ENCODE measurements at places on chromosomes 1 and 21.

- DNase-seq: no peak
These were observed 33.0 kb downstream of the APP start for GRCh38 chr21:26137379-26138060.

DNA sequence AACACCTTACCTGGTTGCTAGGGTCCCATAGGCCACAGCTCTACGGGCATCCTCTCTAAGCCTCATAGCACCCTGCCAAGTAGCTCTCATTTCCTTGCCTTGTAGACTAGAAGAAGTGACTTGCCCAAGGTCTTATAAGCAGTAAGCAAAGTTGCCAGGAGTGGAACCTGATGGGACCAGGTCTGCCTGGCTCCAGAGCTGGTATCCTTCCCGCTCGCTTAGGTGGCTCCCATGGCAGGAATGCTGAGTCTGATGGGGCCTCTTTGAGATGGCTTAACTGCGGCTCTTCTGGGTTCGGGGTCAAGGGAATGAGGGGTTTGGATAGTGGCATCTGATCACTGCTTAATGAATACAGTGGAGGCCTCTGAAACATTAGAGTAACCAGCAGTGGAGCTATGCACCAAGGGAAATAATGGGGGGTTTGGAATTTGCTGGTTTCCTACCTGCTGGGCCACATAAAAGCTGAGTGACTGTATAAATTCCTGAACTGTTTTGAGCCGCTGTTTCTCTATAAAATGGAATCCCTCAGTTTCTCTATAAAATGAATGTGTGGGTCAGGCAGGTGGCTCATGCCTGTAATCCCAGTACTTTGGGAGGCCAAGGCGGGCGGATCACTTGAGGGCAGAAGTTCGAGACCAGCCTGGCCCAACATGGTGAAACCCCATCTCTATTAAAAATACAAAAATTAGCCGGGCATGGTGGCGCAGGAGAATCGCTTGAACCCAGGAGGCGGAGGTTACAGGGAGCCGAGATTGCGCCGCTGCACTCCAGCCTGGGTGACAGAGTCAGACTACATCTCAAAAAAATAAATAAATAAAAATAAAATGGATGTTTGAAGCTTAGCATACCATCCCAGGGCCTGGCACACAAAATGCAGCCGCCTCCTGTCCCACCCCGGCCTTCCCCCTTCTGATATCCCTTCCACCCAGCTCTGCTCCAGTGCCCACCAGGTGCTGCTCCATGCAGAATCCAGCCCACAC, 12.4 kb downstream of the FAM151A start:
- no peak for DNase-seq

DNA sequence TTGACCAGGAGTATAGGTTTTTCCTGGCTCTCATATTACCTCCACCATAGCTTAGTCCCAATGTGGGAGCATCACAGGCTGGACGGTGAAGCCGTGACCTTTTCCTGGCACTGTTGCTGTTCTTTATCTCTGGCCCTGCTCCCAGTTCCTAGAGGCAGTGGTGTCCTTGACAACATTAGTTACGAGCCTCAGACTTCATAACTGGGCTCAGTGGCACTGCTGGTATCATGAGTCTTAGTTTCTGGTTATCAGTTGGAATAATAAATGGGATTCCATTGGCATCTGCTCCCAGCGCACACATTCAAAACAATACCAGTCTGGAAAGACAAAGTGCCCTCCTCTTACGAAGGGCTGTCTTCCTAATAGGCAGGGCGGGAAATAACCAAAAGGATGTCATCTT, 8.0 kb downstream of the RNPEP start:
- no peak for DNase-seq

GRCh38 chr1:199859491-199859933, 168.0 kb upstream of the NR5A2 start:
- no peak for DNase-seq

DNA sequence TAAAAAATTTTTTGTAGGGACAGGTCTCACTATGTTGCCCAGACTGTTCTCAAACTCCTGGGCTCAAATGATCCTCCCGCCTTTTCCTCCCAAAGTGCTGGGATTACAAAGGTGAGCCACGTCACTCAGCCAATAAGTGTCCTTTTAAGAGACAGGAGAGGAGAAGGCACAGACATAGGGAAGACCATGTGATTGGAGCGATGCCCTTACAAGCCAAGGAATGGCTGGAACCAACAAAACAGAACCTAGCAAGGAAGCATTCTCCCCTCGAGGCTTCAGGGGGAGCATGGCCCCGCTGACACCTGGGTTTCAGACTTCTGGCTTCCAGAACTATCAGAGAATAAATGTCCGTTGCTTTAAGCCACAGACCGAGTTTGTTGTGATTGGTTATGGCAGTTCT, 37.0 kb downstream of the NDUFS5 start:
- DNase-seq: no peak

- DNase-seq: no peak
These were observed 114.6 kb upstream of the VAV3 start for GRCh38 chr1:108079440-108080025.

DNA sequence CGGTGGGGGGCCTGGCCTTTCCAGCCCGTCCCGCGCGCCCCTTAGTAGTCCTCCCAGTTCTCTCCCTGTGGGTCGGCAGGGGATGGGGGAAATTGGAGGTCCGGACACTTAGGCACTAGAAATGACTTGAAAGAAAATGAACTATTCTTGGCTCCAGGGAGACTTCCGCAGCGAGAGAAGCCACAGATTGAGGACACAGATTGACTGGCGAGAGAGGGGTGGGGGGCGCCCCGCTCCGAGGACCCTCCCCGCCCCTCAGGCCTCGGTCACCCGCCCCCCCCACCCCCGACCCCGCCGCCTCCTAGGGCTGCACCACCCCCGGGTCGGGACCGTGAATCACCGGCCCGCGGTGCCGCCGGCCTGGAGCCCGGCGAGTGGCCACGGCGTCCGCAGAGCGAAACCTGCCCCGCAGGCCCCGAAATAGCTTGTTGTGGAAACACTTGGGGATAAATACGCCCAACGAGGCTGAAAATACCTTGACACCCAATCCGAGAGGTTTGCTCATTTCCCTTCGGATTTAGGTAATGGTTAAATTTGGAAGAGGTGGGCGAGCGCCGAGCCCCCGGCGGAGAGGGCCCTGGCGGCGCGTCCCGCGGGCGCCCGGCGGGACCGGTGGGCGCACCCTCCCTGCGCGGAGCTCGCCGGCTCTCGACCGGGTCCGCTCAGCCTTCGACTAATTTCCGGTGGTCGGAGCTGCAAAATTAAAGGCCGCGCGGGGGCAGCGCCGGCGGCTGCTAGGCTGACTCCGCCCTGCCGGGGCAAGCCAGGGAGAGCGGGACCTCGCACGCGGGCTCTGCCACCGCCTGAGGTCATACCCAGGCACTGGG, at the start of gene GFI1:
TSS of gene GFI1 (minus strand) at position 675 of the 827 bp plus-strand sequence. CDS start 3,438 bp downstream, outside the sequence.
- no peak for DNase-seq

DNA sequence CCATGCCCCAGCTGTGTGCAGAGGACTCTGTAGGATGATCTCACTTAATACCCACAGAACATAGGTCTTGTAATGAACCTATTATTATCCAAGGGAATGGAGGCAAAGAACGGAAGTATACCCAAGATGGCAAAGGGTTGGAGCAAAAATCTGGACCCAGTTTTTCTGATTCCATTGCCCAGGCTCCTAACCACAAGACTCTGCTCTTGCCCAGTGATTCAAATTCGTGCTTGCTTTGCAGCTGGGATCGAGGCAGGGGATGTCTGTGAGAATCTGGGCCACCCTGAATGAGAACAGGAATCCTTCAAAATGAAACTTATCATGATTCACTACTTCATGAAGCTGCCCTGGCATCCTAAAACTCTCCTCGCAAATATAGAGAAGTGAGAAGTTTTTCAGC, 97.5 kb upstream of the KCNJ6 start:
- no peak for DNase-seq

DNA sequence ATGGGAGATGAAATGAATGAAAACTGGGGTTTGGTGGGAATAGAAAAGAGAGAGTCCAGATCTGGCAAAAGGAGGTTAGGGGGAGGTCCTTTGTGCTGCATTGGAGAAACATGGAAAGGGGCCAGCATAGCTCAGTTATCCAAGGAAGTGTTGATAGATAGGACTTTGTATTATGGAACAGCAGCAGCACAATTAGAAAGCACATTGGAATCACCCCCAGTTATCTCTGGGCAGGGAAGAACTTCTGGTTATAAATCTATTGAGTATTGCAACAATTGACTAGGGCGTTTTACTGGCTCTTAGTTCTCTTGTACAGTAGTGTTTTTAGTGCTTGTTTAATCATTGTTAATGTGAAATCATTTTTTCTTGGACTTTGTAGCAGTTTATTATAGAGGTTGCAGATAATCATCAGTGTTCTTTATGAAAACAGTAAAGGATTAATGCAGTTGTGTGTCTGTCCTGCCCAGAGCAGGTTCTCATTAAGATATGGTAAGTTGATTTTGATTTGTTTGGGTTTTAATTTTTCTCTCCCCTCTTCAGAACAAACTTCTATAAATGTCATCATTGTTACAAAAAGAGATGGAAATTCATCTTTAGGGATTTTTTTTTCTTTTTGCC, 76.6 kb downstream of the NR5A2 start:
- no peak for DNase-seq

DNA sequence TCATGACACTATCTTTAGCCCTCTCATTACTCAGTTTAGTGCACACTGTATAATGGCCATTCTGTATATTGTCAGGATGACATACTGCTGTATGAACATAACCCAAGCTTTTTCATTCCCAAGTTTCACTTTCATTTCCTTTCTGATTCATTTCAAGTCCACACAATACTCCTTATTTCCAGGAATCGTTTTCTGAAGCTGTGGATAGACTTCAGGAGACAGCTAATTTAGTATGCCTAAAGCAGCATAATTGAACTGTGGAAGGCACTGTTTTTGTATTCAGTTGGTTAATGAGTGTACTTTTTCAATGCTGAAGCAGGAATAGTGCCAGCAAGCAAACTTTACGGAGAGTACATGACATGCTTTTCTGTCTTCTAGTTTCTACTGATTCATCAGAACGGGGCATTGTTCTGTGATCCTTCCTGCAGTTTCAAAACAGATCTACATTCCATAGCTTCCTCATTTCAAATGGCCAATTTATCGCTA, 578.5 kb upstream of the ZP4 start:
- peak; percentile 9 for DNase-seq

- no peak for DNase-seq
These were observed 16.6 kb upstream of the MFN2 start for GRCh38 chr1:11963622-11964021.

- no peak for DNase-seq
These were observed 135.0 kb downstream of the LHX4 start for GRCh38 chr1:180365039-180365438.

DNA sequence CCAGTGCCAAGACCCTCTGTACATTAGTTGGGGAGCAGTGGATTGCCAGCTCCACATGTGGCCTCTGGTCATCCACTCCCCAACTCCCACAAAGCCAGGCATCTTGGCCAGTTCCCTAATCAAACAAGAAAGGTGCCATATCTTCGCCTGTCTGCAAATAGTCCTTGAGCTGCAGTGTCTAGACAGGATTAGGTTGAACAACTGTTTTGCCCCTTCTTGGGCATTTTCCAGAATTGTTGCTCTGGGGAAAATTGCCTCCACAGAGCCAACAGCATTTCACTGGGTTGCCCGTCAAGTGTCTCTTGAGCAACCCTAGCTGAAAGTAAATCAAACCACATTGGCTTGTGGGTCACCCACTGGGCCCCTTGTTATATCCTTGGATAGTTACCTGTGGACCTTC, 109.3 kb downstream of the GDAP2 start:
- DNase-seq: no peak

DNA sequence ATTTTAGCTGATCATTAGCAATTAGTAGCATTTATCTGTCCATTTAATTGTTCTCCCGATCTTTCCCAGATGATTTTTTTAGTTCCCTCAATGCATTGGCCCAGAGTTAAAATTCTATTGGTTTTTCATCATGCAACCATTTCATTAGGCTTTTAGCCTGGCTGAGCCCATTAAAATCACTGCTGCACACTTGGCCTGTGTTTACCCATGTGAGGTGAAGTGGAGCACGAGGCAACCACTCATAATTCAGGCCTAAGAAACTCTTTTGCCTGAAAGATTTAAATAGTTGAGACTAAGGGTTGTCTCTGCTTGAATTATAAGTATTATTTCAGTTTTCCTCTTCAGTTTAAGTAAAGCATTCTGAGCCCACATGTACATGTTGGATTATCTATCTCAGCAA, 889.0 kb upstream of the ADGRL4 start:
- no peak for DNase-seq

DNA sequence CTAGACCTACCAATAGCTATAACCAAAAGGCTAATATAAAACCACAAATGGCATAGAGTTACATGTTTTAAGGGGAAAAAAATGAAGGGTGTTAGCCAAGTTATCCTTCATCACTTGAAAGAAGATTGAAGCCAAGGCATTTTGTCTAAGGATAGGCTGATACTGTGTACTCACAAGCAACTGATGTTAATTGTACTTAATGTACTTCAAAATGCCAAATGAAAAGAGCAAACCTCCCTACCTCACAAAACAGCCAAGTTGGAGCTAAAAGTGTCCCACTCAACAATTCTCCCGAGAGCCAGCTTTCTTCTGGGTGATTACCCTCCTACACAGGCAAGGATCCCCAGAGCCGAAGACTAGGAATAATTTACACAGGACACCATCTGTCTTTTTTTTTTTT, 4.4 kb upstream of the IGSF3 start:
- DNase-seq: no peak

DNA sequence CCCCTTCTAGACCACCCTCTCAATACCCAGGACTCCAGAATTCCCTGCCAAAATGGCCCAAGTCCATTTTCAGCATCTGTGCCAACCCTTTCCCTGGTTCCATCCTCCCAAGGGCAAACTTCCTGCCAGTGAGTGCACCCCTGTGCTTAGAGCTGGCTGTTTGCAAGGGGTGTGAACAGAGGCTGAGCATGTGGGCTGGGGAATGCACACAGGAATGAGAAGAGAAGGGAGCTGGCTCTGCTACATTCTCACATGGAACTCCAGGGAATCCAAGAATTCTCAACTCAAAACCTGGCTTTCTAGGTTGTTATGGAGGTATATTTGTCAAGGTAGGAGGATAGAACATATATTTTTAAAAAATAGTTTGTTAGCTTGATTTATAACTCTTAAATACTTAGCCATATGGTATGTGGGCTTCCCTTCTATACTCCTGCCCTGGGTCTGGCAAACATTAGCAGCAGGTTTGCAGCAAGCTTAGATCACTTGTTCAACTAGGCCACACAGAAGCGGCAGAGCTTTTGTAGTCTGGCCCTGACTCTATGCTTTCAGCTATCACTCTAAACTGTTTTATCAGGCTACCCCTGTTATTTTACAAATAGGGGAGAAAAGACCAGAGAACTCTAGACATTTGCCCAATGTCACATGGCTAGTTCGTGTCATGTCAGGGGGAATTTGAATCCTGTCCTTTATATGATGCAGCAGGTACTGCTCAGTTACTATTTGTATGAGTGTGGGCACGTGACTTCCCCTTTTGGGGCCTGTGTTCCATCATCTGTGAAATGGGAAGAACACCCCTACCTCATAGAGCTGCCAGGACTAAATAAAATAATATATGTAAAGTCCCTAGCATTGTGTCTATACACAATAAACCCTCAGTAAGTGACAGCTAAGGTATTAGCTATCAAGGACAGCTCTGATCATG, 8.1 kb upstream of the STMN1 start:
- no peak for DNase-seq

- DNase-seq: no peak
These were observed 283.3 kb downstream of the RRAGC start for GRCh38 chr1:38576241-38576640.

GRCh38 chr1:21149855-21150432, 26.8 kb downstream of the EIF4G3 start:
- DNase-seq: peak; percentile 84

- DNase-seq: no peak
These were observed 13.6 kb downstream of the ZYG11B start for GRCh38 chr1:52739699-52740467.

- no peak for DNase-seq
These were observed 63.3 kb upstream of the LRRC8D start for GRCh38 chr1:89757532-89757931.

GRCh38 chr1:93710499-93711453, 29.1 kb upstream of the BCAR3 start:
- no peak for DNase-seq

Data from kidney epithelial cell (primary cell).